ENCODE measurements at places on chromosomes 16 and 17.

DNA sequence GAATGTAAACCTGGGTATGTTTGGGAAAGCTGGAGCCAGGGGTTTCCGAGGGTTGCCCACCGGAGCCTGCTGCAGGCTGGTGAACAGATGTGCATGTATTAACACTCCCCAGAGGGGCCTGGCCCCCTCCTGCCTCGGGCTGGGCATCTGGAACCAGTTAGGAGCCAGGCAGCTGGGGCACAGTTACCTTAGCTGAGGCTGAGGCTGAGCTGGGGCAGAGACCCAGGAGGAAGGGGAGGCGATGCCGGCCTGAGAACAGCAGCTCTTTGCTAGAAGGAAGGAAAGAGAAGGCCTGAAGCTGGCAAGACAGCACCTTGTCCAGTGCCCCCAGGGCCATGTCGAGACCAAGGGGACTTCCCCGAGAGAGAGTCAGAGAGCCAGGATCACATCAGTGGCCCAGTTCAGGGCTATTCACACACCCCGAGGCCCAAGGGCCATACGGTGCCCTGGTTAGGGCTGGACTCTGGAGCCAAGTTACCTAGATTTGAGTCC is 65.8 kb downstream of the RMI2 start:
- DNase-seq = no peak

DNA sequence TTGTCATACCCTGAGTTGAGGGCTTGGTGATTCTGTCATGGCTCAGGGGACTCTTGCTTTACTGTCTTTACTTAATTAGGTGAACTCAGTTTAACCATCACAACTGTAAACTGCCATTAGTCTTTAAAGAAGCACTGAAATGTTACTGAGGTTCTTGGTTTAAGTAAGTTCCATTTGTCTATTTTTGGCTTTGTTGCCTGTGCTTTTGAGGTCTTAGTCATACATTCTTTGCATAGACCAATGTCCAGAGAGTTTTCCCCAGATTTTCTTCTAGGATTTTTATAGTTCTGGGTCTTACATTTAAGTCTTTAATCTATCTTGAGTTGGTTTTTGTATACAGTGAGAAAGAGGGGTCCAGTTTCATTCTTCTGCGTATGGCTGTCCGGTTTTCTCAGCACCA is 137.5 kb downstream of the SOCS1 start:
- DNase-seq = no peak

DNA sequence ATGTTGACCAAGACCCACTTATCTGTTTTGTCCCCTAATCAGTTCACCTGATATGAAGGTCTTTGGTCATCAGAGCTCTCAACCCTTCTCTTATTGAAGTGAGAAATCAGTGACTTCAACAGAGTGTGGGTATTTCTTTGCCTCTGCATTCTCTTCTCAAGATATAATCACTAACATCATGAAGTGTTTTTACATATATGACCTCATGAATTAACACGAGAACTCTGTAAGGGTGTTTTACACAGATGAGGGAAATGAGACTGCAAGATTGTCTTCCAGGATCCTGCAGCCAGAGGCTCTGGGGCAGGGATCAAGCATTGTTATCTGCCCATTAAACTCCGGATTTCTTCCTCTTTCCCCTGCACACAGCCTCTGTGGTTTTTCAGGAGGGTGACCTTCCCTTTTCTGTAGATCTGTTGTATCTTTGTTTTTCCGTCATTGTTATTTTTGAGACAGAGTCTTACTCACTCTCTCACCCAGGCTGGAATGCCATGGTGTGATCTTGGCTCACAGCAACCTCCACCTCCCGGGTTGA is 22.7 kb downstream of the LCMT1 start:
- DNase-seq = no peak

GRCh38 chr16:1333149-1333812 is at the start of gene BAIAP3:
Gene BAIAP3 (plus strand): TSS chr16:1333645. CDS start chr16:1338550, 4,905 bp downstream.
- no peak for DNase-seq

DNA sequence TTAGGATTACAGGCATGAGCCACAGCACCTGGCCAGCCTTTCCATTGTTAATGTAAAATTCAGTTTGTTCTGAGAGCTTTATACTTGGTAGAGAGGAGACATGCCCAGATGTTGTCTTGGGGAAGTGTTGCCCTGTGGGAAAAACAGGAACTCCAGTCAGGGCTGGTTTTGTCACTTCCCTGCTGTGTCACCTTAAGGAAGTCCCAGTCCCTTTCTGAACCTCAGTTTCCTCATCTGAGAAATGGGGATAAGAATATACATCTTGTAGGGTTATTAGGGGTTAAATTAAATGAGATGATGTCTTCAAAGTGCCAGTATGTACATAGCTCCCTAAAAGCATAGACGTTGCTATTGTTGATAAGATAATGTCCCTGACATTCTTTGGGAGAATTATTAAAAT is 25.3 kb downstream of the CLEC16A start:
- no peak for DNase-seq

DNA sequence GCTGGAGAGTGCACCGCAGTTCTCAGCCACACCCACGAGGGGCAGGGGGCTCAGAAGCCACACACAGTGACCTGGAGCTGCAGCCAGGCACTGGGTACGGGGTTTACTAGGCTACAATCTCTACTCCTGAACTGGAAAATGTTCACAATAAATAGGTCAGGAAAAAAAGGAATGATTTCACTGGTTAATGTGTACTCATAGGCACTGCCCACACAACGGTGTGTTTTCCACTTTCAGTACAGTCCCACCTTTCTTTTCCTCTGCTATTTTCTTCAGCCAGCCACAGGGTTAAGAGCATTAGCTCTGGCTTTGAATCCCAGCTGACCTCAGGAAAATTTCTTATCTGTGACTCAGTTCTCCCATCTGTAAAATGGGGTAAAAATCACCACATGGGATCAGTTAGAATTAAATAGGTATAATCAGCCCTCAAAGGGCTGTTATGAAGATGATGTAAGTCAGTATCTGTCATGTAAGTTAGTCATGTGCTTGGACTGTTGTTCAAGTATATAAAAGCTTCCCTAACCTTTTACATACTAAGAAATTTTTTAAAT is 35.7 kb downstream of the ZCCHC14 start:
- DNase-seq = no peak

DNA sequence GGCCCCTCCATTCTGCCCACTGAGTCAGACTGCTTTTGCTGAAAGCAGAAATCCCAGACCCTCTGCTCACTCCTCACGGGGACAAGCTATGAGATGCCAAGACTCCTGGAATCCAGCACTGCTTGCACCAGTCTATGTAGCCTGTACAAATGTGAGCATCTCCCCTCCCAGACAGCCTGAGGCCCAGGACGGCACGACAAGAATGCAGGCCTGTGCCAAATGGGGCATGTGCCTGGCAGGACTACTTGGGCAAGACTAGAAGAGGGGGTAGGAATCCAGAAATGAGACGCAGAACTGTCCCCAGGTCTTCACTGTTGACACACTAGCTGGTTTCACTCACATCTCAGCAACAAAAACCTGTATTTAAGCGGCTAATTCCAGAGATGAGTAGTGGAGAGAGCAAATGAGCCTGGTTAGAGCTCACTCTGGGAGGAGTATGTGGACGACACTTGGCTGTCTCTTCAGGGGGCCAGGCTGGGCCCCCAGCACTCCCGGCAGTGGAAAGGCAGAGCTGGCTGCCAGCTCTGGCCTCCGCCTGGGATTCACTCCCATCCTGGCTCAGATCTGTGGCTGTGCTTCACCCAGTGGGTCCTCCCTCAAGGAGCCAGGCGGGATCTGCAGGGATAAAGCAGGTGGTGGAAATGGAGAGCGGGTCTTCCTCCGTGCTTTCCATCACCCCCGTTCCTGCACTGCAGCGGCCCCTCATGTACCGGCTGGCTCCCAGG is 2.9 kb upstream of the MYO1C start:
- no peak for DNase-seq

- no peak for DNase-seq
Measured at GRCh38 chr16:81513204-81514040, 68.8 kb downstream of the CMIP start.

DNA sequence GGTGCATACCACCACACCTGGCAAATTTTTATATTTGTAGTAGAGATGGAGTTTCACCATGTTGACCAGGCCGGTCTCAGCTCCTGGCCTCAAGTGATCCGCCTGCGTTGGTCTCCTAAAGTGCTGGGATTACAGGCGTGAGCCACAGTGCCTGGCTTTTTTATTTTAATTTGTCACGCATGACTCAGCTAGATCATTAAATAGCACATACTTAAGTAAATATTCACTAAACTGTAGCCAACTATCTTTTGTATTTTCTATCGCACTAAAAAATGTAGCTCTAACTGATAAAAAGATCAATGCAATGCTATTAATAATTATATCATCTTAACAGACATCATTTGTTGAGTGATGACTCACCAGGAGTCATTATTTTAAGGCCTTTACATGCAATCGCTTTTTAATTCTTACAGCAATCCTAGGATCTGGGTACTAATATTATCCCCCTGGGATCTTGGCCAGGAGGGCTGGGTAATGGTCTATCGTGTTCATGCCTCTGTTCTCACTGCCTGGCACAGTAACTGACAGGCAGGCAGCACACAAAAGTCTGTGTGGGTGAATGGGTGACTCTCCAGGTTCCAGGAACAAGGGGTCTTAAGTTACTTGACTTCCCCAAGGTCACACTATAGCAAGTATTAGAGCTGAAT is 693.5 kb upstream of the EEF2KMT start:
- no peak for DNase-seq

GRCh38 chr17:41013181-41013580 is 4.3 kb upstream of the KRTAP3-1 start:
- no peak for DNase-seq

DNA sequence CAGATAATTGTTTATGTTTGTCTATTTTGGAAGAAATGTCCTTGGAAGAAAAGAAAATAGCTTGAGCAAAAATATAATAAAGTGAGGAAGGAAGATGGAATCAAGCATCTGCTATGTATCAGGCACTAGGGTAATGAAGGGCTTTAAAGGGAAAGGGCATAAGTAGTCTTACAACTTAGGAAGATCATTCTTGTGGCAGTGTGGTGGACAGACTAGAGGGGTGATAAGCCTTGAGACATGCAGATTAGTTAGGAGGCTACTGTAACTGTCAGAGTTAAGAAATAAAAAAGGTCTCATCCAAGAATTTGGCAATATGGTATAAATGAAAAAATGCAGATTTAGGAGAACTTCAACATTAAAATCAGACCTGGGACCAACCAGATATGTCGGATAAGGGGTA is 14.9 kb downstream of the FAM222B start:
- no peak for DNase-seq

DNA sequence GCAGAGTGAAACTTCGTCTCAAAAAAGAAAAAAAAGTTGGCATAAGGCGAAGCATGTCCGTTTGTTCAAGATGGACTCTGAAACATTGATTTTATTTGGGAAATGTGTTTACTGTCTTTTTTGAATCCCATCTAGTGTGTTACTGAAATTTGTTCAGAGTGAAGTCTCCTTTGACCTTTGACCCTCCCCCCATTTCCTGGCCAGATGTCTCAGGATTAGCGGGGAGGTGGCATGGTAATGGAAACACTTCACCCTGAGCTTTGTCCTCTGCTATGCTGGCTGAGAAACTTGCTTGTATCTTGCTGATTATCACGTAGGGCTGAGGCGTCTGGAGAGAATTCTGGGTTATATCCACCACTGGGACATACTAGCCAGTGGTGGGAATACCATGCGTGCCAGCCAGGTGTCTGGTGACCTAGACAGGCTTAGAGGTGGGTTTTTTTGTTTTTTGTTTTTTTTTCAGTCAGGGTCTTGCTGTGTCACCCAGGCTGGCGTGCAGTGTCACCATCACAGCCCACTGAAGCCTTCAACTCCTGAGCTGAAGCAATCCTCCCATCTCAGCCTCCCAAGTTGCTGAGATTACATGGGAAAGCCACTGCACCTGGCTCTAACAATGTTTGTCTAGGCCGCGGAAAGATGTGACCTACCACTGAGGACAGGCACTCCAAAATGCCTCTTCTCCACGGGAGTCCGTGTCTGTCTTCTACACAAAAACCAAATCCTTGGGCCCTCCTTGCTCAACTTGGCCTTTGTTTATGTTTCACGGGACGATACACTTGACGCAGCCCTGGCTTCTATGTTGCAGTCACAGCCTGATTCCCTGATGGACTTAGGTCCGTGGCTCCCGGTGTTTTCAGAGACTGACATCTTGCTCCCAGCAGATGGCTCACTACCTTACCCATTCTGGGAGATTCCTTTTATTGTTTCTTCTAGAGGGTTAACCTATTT is 6.6 kb upstream of the GALK1 start:
- DNase-seq = no peak

- no peak for DNase-seq
Measured at GRCh38 chr16:75065149-75065505, 51.5 kb downstream of the LDHD start.

DNA sequence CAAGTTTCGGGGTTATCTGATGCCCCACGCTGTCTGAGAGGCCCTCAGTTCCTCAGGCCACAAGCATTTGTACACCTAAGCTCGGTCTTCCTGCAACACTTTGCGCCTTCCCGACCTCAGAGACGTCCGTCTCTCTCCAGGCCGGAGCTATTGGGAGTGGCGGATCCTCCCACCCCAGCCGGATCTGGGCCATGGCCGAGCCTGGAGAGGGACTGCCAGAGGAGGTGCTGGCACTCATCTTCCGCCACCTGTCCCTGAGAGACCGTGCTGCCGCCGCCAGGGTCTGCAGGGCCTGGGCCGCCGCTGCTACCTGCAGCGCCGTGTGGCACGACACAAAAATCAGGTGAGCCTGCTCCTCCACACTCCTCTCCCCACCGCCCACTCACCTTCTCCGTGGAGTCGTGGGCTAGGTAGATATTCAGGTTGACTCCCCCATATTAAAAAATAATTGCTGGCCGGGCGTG is 1.9 kb downstream of the FBXL8 start:
- no peak for DNase-seq

DNA sequence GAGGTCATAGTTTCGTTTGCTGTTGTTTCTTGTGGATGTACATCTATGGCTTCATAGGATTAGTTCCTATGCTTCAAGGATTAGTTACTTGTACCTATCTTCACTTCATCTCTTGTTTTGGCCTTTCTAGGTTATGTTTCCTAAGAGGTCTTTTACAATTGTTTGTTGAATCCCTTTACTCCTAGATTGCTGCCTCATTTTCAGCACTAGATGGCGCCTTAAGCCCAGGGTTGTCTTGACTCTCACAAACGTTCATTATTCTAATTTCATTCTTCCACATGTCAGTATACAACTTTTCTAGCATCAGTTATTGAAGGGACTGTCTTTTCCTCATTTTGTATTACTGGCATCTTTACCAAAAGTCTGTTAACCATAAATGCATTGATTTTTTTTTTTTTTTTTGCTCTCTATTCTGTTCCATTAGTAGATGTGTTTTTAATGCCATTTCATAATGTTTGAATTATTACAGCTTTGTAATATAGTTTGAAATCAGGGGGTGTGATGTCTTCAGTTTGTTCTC is 45.0 kb upstream of the NACA2 start:
- peak; percentile 16 for DNase-seq
